Effector memory CD4-positive, alpha-beta T cell (primary cell): ENCODE measurements at places on chromosomes 12 and 14.

DNA sequence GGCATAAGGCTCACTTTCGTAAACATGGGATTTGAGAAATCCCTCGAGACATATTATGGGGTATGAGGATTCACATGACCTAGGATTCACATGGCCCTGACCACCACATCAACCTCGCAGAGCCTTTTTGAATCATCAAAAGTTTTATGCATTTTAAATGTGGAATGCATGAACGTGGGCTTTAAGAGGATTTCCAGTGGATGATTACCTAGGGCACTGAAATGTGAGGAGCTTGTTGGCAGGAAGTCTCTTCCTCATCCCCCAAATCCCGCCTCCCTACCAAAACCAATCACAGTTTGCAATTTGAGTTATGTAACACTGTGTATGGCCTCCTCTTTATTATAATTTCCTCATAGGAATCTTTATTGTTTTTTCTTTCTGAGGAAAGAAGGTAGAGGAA lies 659.6 kb upstream of the TBX3 start:
- DNase-seq = no peak

- peak; percentile 23 for DNase-seq
Measured at GRCh38 chr12:127145929-127146789, 1120.8 kb upstream of the TMEM132C start.

- DNase-seq = no peak
Measured at GRCh38 chr12:115201966-115202365, 518.0 kb upstream of the TBX3 start.

DNA sequence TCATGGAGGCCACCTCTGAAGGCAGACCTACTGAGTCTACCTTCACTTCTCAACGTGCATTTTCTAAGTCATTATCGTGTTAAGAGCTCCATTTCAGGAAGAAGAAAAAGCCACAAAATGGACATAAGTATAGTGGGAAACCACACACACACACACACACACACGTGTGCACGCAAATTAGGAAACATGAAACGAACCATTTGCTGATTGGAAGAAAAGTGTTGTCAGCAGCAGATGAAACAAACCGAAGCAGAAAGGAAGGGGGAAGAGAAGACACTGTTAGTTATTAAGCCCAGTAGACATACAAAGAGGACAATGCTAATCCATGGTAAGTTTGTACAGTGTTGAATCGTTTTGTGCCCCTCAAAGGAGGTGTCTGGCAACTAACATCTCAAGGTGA lies 9.9 kb upstream of the VPS33A start:
- DNase-seq = no peak
